Body of pancreas (tissue), 4 donors: ENCODE measurements at places on chromosomes 3 and 15.
A peak's percentile ranks its signal among the peaks of the same experiment; 100 is the strongest.

- DNase-seq: no peak
Observed at GRCh38 chr15:45285413-45285812, 33.4 kb downstream of the SLC28A2 start.

GRCh38 chr3:22157848-22158247 is 406.8 kb upstream of the ZNF385D start:
- DNase-seq: no peak

GRCh38 chr3:141426404-141427034 is 58.2 kb downstream of the ZBTB38 start:
- DNase-seq: peak; percentile 89

DNA sequence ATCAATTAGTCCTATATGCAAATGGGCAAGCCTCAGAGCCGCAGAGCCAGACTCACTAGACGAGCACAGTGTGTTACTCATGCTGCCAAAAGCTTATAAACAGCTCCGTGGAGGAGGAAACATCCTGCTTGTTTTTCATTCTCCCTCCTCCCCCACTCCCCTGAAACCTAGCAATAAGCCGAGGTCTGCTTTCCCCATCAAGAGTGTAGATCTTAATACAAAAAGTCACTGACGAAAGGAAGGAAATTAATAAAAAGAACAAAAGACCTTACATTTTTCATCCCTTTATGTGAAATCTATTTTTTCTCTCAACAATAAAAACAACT is 88.5 kb downstream of the XXYLT1 start:
- no peak for DNase-seq

DNA sequence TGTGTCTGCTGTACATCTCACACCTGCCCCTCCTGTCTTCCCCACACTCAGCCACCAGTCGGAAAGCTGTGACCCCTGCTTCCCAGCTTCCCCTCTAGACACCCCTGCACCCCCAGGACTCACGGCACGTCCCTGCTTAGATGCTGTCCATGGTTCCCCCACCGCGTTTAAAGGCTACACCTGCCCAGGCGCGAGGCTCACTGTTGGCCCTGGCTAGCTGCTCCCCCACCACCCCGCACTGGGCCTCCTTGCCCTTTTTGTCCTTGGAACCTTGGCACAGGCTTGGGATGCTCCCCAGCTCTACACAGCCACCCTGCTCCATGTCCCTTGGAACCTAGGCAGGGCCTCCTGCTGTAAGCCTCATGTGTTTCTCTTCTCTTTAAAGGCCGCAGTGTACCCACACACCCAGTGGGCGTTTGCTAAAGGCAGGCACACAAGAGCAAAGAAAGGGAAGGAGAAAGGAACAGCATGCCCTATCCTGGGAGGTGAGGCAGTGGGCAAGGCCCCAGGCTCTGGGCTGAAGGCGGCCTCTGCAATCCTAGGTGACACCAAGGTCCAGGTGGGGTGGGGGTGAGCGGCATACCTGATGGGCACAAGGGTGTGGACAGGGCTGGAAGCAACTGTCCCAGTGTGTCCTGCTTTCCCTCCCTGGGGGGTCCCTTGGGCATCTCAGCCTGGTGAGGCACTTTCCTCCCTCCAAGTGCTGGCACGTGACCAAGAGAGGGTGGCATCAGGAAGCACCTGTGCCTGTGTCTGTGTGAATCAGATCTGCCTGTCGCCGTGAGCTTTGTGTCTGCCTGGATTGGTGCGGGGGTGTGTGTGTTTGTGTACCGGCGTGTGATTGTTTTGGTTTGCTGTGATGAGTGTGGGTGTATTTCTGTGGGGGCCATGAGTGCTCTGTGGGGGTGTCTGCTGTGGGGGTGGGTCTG is 54.4 kb downstream of the TPRA1 start:
- peak; percentile 34 for DNase-seq

GRCh38 chr15:28886431-28887338 is 911 bp downstream of the APBA2 start:
- DNase-seq: no peak

DNA sequence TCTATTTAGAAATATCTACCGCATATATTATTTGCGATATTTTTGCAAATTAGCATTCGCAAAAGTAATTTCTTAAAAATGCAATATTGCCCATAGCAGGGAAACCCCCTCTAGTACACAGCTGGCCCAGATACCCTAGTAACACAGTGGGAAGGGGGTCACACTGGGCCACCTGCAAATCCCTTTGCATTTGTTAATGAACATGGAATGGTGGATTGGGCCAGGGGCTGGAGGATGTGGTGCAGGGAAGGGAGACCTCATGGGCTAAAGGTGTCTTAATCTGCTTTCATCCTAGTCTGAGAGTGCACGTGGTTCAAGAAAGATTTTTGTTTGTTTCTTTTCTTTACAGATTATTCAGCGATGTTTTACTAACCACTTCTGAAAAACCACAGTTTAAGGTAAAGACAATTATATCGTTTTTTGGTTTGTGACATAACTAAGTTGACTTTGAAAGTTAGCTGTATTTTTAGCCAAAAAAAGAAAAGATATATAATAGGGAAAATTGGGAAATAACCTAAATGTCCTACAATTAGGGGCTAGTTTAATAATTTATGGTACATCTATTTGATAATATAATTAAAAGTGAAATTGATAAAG is 30.0 kb downstream of the PDHB start:
- no peak for DNase-seq
